Endodermal cell (in vitro differentiated cells): ENCODE measurements at places on chromosomes 4 and X.

DNA sequence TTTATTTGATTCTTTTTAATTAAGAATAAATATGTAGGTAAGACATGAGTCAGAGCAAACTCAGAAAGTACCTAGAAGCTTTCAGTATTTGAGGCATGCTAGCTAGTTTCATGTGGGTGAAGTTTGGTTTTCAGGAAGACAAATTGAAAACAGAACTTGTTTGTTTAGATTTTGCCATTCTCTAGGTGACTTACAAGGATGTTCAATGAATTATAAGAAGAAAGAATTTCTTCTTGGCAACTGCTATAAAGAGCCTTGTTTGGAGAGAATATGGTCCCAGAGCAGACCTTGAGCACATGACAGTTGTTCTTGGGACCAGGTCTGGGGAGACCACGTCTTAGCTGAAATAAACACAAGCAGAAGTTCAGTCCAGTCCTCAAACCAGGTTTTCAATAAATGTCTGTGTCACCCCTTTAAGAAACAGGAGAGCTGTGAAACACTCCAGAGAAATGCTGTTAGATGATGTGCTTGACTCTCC is 38.0 kb upstream of the IL21 start:
- DNase-seq: no peak

DNA sequence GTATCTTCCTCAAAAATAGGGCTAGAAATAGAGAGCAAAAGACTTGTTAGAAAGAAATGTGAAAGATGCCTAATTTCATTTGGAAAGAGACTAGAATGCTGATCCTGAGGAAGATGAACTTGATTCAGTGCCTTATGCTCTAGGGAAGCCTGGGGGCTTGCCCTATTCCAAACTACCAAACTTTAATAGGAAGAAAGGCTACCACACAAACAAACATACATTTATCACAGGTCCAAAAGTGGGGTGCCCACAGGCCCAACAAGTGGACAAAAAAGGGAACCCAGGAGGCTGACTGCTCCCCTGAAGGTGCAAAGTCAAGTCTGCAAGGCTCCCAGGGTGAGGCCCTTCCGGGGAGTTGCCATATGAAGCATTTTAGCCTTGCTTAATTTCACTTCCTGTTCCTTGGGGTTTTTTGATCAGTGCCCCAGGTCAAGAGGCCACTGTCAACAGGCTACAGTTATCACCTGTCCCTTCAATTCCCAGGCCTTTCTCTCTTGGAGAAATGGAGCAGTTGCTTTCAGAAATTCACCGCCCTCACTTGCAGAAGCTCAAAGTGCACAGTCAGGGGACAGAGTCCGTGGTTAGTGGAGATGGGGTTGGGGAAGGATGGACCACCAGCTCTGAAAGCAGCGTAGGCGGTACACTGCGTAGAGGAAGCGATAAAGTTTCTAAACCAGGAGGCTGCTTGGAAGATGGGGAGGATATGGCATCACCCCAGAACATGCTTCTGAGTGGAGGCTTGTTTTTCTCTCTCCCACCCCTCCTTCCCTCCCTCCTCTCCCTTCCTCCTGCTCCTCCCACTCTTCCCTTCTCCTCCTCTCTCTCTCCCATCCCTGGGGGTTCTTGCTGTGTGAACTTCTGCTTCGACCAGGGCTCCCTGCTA is 36.4 kb downstream of the TMEM154 start:
- DNase-seq: peak; percentile 55

- no peak for DNase-seq
Measured at GRCh38 chr4:33080275-33080674, 2360.1 kb downstream of the PCDH7 start.

DNA sequence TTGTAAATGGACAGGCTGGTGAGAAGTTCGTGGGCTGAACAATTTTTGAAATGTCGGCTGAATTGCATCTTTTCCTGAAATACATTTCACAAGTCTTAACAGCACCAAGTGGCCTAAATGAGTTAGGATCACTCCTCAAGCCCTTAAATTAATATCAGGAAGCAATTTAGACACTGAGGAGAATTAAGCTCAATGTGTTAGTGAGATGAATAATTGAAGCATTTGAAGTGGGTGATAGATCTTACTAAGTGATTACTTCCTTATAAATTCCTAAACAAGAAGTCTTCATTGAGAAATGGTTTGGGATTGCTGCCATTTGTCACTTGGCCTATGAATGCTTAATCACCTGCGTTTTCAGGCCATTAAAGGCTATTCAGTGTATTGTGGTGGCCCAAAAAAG is 116.8 kb downstream of the NAA11 start:
- no peak for DNase-seq

DNA sequence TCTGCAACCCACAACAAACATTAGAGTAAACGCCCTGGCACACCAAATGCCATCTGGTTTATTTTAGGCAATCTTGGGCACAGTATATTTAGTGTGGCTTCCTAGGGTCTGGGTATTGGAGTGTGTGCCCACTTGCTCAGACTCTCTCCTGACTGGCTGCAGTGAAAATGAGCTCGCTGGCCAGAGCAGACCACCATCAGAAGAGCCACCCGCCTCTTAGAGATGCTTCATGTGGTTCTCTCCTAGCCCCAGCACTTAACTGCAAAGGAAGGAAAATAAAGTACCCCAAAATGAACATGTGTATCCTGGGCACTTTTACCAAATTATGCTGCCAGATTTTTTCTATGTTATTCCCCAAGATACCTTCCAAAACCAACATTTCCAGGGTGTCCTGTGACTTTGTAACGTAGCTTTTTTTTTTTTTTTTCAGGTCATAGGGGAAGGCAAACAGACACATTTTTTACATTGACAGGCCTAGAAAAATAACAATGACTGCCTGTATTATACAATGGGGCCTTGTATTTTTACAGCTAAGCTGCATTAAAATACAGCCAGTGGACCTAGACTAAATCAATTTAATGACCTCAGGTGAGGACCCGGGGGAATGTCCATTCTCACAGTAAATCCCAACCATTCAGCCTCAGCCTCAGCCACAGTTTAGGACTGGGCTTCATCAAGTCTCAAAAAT is 193.7 kb downstream of the RASL11B start:
- no peak for DNase-seq

GRCh38 chr4:185142912-185143600 is at the start of gene SLC25A4:
Gene SLC25A4 (plus strand): TSS chr4:185143266. CDS start chr4:185143373, 107 bp downstream.
- peak; percentile 95 for DNase-seq

DNA sequence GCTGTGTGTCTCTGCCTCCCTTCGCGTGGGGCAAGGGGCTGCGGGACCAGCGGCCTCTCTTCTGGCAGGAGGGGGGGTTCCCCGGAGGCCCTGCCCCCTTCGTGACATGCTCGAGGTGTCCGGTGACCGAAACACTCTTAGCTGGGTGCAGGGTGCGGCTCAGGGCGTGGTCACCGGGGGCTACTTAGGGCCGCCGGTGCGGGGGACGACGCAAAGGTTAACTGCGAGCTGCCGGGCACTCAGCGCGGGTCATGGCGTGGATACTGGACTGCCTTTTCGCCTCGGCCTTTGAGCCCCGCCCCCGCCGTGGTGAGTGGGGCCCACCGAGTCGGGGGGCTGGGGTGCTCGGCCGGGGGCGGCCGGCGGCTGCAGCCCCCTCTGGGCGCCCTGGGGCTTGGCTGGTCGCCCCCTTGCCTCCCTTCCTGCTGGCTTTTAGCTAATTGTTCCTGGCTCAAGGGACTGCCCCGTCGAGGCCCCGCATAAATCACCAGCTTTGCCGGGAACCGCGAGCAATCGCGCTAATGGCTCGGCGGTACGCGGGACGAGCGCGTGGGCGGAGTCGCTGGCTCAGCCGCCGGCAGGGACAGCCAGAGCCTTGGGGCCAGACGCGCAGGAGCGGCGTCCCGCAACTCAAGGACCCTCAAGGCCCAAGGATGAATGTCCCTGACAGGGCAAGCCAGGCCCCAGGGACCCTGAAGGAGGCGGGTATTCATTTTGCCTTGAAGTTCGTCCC is at the start of gene ARHGAP36:
ARHGAP36 (plus strand) TSS at position 211 of the 733 bp plus-strand sequence. CDS start 23,320 bp downstream, outside the sequence.
- peak; percentile 57 for DNase-seq

GRCh38 chr4:69057620-69058409 is 38.5 kb upstream of the UGT2B7 start:
- DNase-seq: peak; percentile 53

- no peak for DNase-seq
Measured at GRCh38 chr4:94933799-94934198, 176.0 kb downstream of the BMPR1B start.

DNA sequence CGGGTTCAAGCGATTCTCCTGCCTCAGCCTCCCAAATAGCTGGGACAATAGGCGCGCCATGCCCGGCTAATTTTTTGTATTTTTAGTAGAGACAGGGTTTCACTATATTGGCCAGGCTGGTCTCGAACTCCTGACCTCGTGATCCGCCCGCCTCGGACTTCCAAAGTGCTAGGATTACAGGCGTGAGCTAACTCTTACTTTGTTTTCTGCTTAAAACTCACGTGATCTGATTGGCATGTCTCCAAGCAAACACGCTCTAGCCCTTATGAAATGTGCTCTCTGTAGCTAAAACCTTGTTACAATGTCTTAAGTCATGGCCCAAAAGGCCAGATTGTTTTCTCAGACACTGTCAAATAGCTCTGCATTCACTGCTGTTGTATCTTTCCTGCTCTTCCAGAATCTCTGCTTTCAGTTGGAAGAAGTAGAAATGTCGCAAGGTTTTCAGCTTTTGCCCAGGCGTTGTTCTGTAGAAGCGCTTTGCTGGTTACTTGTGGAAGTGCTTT is 39.7 kb upstream of the OGT start:
- no peak for DNase-seq

GRCh38 chr4:93764639-93765246 is 63.8 kb upstream of the ATOH1 start:
- no peak for DNase-seq

DNA sequence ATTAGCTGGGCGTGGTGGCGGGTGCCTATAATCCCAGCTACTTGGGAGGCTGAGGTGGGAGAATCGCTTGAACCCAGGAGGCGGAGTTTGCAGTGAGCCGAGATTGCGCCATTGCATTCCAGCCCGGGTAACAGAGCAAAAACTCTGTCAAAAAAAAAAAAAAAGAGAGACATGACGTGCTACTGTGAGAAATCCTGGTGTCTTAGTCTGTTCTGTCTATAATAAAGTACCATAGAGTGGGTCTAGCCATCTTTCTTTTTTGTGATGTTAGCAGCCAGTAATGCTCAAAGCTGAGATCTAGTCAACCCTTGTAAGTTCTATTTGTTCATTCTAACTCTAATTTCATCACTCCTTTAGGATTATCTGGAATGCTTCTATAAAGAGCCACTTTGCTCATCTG is 38.9 kb downstream of the CLDN34 start:
- no peak for DNase-seq

DNA sequence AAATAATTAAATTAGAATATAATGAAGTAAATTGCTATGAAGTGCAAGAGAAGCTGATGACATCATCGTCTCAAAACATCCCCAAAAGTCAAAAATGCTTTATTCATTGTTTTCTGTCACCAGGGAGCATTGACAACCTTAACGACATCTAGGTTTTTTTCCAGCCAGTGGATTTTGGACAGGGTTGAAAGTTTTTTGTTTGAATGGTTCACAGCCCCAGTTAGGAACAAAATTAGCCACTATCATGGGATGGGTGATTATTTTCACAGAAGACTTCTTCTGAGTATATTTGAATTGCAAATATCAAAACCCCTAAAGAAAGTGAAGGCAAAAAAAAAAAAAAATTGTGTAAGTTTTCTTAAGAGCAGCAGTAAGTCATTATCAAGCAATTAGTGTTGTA is 826.1 kb downstream of the STPG2 start:
- DNase-seq: no peak

GRCh38 chr4:8817813-8818062 is 53.9 kb downstream of the HMX1 start:
- peak; percentile 41 for DNase-seq

DNA sequence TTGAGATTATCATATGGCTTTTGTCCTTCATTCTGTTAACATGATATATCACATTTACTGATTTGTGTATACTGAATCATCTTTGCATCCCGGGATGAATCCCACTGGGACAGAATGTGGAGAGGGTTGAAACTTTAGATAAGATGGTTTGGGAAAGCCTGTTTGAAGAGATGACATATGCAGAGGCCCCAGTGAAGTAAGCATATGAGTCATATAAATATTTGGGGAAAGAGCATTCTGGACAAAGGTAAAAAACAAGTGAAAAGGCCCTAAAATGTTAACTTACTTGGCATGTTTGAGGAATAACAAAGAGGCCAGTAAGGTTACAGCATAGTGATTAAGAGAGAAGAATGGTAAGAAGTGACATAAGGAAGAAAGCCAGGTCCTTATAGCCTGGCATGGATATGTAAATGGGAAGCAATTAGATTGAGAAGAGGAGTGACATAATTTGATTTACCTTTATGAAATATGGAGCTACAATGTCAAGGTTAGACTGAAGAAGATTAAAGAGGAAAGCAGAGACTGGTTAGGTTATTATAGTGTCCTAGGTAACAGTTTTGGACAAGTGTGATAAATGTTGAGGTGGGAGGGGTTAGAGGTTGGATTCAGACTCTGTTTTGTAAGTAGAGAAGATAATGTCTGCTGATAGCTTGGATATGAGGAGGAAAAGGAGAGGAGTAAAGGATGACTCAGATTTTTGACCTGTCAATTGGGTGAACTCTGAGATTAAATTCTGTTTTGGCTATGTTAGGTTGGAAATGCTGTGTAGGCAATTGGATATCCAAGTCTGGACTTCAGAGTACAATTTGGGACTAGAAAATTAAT is 54.6 kb upstream of the DRP2 start:
- no peak for DNase-seq

DNA sequence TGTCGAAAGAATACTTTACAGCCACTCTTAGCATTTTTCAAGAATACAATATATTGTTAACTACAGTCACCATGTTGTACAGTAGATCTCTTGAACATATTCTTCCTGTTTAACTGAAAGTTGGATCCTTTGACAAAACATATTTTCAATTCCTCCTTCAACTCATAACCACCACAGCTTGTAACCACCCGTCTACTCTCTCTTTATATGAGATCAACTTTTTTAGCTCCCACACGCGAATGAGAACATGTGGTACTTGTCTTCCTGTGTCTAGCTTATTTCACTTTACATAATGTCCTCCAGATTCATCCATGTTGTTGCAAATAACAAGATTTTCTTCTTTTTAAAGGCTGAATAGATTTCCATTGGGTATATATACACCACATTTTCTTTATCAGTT is 338.3 kb upstream of the IGFBP7 start:
- no peak for DNase-seq

- DNase-seq: no peak
Measured at GRCh38 chrX:110310000-110310790, 7.7 kb downstream of the AMMECR1 start.

- DNase-seq: no peak
Measured at GRCh38 chr4:7786040-7786439, 153.6 kb downstream of the AFAP1 start.

DNA sequence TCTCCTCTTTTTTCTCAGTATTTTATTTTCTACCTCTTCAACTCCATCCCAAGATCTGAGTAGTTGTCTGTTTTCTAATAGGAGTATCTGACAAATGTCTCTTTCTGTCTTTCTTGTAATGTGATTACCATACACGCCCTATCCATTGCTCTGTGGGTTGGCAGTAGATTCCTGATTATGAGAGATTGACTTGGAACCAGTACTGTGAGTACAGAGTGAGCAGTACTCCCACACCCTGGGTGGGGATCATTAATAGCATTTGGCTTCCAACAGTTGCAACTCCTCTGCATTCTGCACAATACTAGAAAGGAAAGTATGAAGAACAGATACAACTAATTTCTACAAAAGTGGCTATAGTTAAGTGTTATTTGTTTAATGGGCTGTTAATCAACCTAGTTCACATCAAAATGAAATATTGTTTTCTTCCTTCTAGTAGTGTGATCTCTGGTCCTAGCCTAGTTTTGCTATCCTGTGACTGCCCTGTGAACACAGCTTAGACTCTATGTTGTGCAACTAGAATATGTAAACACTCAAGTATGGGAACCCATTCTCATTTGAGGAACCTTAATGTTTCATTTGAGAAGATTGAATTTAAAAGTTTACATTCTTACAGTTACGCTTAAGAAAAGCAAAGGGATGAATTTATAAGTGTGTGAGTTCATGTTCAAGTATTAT is 112.9 kb downstream of the PTPN13 start:
- no peak for DNase-seq
